ENCODE measurements at places on chromosomes 2 and 18.

GRCh38 chr2:227310756-227311110 is 14.3 kb upstream of the MFF start:
- no peak for DNase-seq

- no peak for DNase-seq
These were observed 177.9 kb upstream of the RAB6C start for GRCh38 chr2:129801575-129801974.

DNA sequence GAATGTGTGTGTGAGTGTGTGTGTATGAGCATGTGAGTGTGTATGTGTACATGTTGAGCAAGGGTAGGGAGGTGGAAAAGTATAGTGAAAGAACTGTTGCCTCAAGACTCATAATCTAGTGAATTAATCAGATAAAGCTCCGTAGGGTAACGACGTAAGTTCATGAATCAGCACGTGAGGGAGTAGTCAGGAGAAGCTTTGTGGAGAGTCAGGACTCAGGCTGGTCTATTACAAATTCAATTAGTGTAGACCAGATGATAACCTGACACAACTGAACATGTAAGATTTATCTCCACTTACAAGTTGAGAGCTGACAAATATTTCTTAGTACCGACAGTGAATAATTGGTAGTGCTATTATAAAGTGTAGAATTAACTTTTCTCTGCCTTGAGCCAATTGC is 194.5 kb downstream of the RAD51AP2 start:
- no peak for DNase-seq

DNA sequence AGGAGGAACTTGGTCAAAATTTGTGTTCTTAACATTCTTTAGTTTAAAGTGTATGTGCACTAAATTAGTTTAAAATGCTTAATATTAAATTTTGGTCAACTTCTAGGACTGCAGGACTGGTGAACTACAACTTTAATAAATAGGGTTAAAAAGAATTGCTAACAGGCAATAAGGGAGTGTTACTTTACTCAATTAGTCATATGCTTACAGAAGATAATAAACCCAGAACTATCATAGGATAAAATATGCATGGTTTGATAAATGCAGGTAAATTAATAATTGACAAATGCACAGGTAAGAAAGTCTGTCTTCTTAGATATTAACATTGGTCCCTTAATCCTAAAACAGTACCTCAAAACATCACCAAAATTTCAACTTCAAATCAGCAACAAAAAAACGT is 20.6 kb downstream of the FARSB start:
- DNase-seq = no peak

DNA sequence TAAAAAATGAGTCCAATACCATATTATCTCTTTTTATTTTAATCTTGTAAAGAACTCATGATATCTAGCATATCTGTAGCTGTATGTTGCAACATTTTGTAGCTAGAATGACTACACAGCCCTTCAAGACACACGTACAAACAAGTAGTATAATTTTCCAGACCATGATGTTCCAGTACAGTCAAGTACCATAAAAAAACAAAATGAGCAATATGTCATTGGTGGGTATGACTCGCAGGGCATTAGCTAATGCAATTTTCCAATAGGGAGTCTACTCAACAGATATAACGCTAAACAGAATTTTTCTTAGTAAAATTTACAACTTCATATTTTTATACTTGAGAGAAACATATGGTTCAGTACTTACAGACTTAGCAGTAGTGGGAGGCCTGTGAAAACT is 53.6 kb upstream of the UGP2 start:
- DNase-seq = no peak

DNA sequence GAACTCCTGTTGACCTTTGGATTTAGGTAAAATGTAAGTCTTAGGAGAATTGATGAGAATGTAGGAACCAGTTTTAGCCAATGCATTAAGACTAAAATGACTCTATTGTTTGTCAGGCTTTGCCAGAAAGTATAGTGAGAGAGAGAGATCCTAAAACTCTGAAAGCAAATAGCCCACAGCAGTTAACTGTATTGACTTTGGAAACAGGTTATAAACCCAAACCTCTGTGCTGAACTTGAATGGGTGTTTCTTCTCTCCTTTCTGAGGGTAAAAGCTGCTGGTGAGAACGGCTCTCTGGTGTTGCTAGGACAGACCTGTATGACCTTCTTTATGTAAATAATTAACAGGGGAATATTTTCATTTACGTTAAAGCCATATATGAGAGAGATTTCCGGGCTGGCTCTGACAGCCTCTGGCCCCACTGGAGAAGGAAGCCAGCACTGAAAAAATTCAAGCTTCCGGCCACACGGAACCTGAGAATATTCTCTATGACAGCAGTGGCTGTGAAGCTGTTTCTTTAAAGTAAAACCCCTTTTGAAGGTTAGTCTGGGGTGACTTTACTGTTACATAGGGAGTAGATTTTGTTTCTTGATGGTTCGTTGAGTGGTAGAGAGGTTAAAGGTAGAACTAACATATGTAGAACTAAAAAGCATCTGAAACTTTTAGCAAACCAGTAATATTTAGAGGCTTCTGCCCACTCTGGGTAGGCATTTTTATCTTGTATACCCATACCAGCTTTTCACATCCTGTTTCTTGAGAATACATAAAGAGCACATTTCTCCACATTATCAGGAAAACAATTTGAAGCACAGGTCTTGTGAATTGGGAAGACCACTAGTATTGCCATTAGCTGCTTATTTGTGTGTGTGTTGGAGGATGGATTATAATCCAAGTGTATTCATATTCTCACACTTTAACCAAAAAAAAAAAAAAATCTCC is 123.8 kb downstream of the SPTBN1 start:
- DNase-seq = no peak

- no peak for DNase-seq
These were observed 56.5 kb downstream of the SLC4A5 start for GRCh38 chr2:74286725-74287124.

DNA sequence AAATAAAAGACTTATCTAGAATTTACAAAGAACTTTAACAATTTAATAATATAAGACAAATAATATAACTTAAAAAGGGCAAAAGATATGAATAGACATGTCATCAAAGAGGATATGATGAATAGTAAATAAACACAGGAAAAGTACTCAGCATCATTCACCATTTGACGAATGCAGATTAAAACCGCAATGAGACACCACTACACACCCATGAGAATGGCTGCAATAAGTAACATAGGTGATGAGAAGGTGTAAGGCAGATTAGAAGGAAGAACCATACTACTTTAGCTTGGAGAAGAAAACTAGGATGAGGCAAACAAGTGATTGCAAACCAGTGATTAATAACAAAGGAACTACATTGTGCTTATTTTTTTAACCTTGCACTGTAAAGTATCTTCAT is 152.0 kb downstream of the CYRIA start:
- no peak for DNase-seq

- DNase-seq = no peak
These were observed 243.8 kb downstream of the BABAM2 start for GRCh38 chr2:28134262-28134812.

Data from upper lobe of right lung (tissue), 1 donor.